ENCODE measurements at places on chromosomes 1 and 21.
A peak's percentile ranks its signal among the peaks of the same experiment; 100 is the strongest.

- DNase-seq: no peak
Measured at GRCh38 chr1:109763646-109764415, at the start of gene EPS8L3. Gene EPS8L3 (minus strand): TSS chr1:109763923. CDS start chr1:109761749, 2,174 bp downstream.

DNA sequence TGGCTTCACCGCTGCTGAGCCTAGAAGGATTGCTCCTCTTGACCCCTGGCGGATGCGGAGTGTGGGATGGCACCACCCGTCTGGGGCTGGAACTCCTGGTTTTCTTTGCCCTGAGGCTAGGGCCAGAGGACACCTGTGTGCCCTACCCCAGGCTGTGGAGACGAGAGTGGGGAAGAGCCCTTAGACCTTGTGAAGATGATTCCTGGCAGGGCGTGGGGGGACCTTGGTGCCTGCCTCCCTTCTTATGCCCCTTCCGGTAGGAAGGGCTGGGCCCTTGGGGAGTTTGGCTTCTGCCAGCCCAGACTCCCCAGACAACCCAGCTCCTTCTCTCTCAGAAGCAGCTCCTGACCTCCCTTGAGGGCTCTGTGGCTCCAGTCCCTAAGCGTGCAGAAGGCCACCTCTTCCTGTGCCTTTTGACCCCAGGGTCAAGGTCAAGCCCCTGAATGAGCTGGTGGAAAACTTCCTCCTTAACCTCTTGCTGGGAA lies 891 bp downstream of the RPS6KA1 start:
- no peak for DNase-seq

DNA sequence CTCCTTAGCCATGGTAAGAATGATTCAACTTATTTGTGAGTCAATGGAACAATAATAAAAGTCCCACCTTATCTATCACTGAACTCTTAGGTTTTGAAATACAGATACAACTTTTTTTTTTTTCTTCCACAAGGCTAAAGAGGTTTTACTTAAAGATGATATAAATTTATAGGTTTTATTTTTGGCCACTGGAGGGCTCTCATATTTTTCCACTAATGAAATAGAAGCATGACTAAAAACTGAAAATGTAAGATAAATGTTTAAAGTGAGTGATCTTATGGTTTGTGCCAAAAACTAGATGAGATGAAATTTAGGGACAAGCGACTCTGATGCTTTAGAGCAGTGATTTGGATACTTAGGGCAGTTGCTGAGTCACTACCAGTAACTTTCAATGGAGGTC lies 499.0 kb downstream of the NUF2 start:
- no peak for DNase-seq

DNA sequence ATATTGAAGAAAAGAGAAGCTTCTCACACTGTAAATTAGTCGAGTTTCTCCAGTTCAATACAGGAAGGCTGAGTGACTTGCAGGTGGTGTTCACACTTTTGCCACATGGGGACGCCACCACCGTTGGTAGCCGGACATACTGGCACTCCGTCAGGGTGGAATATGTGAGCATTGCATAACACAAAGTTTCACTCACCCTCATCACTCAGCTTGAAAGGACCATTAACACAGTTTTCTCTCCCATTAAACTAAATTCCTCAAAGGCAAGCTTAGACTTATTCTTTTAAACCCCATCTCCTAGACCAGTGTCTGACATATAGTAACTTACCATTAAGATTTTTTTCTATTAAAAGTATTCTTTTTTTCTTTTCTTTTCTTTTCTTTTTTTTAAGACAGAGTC lies 105.3 kb upstream of the SERBP1 start:
- DNase-seq: peak; percentile 11

DNA sequence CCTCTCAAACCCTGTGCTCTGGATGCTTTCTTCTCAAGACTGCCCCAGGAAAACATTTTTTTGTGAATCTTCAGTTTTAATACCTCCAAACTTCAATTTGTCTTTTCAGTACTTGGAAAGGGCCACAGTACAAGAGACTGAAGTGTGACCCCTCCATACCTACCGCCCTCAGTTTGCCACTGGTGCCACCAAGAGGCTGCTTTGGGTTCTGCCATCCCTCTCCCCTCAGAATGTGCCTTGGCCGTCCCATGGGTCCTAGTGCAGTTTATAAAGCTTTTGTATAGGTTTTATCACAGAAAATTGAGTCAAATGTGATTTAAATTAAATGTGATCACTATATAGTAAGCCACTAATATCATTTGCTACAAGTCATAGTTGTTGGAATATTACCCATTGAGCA lies 60.8 kb upstream of the PGD start:
- DNase-seq: no peak

- DNase-seq: no peak
Measured at GRCh38 chr1:85344256-85344694, 67.8 kb upstream of the BCL10 start.

DNA sequence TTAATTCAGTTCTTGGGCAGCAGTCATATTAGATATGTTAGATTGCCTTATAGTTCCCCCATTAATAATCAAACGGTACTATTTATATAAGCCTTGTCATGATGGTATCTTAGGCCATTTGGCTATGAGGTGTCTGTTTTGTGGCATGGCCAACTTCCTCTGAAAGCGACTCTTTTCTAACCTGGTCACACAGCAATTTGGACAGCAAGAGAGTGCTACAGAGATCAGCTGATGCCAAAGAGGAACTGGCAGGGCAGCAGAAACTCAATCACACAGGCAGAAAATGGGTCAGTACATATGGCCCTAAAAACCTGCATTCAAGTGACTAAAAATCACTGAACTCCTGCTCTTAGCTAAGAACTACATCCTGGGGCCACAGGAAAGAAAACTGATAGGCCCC lies 13.4 kb upstream of the MUTYH start:
- no peak for DNase-seq

- DNase-seq: no peak
Measured at GRCh38 chr1:61709908-61710289, 15.0 kb downstream of the TM2D1 start.

- no peak for DNase-seq
Measured at GRCh38 chr1:178497903-178498478, 1.2 kb upstream of the CLEC20A start.

- no peak for DNase-seq
Measured at GRCh38 chr1:30916296-30916695, 7.7 kb upstream of the SDC3 start.

- no peak for DNase-seq
Measured at GRCh38 chr1:160194737-160195059, 4.3 kb downstream of the CASQ1 start.

- no peak for DNase-seq
Measured at GRCh38 chr1:162497104-162497722, 405 bp upstream of the UHMK1 start.

DNA sequence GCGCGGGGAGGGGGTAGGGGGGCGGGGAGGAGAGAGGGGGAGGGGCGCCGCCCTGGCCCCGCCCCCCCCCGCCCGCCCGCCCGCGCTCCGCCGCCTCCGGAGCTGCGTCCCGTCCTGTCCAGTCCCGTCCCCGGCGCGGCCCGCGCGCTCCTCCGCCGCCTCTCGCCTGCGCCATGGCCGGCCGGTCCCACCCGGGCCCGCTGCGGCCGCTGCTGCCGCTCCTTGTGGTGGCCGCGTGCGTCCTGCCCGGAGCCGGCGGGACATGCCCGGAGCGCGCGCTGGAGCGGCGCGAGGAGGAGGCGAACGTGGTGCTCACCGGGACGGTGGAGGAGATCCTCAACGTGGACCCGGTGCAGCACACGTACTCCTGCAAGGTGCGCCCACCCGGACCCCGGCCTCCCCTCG lies at the start of gene AGRN:
Gene AGRN (plus strand): TSS at position 121 of the 405 bp plus-strand sequence. CDS start 53 bp downstream, at position 174.
- DNase-seq: no peak

- peak; percentile 63 for DNase-seq
Measured at GRCh38 chr1:154998818-154999570, 3.6 kb upstream of the ZBTB7B start.

DNA sequence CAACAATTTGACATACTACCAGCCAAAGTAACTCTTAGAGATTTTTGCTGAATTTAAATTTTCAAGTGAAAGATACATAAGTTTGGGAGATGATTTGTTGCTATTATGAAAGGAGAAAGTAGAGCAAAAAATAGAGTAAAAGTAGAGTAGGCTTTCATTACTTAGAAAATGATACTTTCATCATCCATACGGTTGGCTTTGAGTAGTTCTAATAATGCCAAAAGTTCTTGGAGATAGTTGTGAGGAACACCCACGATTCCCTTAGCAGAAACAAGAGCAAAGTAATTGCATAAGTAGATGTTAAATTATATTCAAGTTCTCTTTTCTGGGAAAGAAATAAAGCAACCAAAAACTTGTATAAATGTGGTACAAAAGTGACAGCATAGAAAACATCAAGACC lies 95.0 kb upstream of the VAV3 start:
- no peak for DNase-seq

DNA sequence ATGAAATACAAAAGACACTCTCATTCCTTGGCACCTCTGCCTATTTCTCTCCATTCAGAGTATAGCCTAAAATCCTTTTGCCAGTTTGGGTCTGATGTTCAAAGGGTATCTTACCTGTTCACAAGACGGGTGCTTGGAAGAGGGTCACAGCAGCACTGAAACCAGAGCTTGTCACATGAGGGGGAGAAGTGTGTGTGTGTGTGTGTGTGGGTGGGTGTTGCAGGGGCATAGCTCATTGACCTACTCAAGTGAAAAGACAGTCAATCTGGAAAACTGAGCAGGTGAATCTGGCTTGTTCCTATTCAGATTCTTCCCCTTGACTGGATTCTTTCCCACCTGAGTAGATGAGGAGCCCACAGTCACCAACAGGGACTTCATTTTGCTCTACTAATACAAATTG lies 63.9 kb downstream of the KCTD3 start:
- no peak for DNase-seq

Measured in activated T-cell treated with anti-CD3 and anti-CD28 coated beads for 4 hours (primary cell).